ENCODE measurements at places on chromosomes 4 and X.

- DNase-seq: no peak
Measured at GRCh38 chr4:97116511-97116910, 1026.8 kb downstream of the STPG2 start.

GRCh38 chr4:140427919-140428471 lies 547 bp upstream of the CLGN start:
- DNase-seq: no peak

- no peak for DNase-seq
Measured at GRCh38 chr4:78510681-78511080, 40.9 kb upstream of the ANXA3 start.

DNA sequence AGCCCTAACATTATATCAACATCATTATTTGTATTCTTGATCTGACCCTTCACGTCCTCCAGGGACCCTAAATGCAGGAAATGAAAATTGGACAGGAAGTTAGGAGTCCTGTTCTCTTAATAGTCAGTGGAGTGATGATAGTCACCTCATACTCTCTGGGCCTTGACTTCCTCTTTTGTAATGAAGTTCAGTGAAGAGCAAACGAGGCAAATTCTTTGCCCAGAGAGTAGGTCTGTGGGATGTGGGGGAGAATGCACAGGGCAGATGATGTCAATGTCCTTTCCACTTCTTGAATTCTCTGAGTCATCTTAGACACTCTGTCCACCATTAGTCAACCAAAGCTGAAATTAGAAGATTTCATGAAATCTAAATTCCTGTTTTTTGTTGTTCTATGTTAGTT lies 17.1 kb upstream of the GPRIN3 start:
- DNase-seq: no peak

- no peak for DNase-seq
Measured at GRCh38 chrX:37802028-37802427, 22.2 kb downstream of the CYBB start.

DNA sequence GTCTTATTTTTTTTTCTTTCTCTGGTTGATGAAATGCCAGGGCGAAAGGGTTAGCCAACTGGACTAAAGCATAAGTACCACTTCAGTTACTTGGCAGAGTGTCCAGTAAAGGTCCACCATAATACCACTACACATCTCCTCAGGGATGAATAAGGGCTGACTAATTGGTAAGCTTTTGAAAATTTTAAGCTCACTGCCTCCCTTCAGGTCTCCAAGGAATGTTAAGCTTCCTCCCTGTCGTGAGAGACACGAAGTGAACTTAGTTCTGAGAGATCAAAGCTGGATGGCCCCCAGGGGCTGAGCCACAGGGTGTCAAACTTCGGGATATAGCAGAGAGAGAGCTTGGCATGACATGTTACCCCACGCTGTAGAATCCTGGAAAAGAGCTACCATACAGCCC lies 111.4 kb downstream of the VSIG4 start:
- no peak for DNase-seq

GRCh38 chr4:10457255-10457801 lies at the start of gene ZNF518B:
Gene ZNF518B, minus strand, starts transcription at chr4:10457426. Its CDS starts 11,098 bp downstream, at chr4:10446328.
- DNase-seq: peak; percentile 80

DNA sequence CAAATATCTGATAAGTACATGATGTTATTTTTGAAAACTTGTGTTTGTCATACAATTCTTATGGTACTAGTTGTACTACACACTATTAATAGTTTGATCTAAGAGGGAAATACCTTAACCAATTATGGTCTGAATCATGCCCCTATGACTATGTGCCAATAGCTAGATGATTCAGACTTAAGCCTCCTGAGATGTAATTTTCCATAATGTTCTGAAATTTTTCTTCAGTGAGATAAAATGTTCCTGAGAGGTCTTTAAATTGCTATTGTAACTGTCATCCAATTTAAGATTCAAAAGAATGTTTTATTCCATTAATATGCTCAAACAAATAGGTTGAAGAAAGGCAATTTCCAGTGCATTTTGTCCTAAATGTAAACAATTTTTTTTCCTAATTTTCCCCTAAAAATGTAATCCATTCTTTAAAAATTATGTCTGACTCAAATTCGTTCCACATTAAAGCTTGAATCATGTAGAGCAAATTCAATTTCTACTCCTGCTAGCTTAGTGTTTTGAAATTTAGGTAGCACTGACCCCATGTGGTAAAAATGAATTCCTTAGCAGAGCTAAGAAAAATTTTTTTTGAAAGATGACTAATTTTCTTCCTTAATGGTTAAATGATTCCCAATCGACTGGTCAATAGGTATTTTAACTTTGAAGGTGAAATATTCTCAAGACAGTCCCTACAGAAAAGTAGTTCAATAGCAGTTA lies 49.1 kb downstream of the APOOL start:
- DNase-seq: no peak

GRCh38 chr4:80419946-80420345 lies 84.4 kb downstream of the CFAP299 start:
- DNase-seq: no peak

DNA sequence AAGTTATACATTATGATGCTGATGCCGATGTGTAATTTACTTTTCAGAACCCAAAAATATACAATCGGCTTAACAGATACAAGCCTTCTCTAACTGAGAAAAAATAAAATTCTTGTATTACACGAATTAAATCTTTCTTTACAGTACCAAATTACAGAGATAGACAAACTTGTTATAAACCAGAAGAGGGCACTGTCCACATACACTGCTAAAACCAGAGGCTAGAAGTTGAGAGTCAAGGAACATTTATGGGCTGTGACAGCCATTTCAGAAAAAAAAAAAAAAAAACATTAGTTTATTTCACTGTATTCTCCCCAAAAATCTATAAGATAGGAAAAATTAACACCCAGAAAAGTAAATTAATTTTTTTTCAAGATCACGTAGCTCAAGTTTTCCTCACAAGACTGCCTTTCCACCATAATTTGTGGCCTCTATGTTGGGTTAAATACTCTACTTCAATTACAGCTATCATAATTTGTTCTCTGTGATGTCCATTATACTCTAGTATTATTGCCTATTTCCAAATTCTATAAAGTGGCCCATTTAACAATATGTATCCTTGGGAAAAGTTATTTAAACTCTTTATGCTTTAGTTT lies 12.0 kb downstream of the EREG start:
- no peak for DNase-seq

GRCh38 chrX:100654261-100654660 lies 10.3 kb downstream of the SRPX2 start:
- no peak for DNase-seq

GRCh38 chr4:176729489-176729888 lies 63.2 kb downstream of the VEGFC start:
- no peak for DNase-seq

- DNase-seq: no peak
Measured at GRCh38 chrX:16629909-16630308, 20.0 kb upstream of the S100G start.

DNA sequence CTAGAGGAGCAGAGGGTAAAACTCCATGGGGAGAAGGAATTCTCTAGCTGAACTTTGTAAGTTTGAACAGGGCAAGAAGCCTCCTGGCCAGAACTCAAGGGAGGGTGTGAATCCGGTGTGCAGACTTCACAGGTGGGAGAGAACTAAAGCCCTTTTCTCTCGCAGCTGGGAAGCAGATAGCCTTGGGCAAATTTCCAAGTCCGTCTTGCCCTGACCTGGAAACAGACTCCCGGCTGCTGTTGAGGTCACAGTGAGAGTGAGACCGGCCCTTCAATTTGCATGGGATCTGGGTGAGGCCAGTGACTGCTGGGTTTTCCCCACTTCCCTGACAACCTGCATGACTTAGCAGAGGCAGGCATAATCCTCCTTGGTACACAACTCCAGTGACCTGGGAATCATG lies 94.5 kb upstream of the ZNF827 start:
- DNase-seq: no peak

- DNase-seq: no peak
Measured at GRCh38 chrX:17758382-17758781, 21.1 kb downstream of the SCML1 start.

- DNase-seq: no peak
Measured at GRCh38 chrX:114903618-114904017, 113.8 kb downstream of the IL13RA2 start.

DNA sequence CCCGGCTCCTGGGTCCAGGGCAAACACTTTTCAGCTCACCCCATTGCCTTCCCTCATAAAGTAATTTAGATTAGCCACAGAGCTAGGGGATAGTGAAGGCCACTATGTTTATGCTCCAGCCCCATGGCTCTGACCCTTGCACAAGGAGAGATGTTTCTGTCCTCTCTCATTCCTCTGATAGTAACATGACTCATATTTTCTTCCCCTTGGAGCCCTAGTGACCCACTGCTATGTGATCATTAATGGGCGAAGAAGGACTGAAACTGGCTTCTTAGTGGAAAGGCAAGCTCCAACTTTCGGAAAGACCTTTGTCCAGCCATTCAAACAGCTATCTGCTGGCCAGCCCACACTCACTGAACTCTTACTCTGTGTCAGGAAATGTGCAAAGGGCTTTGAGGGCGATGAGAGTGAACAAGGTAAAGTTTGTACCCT lies 12.3 kb downstream of the CLDN2 start:
- no peak for DNase-seq

DNA sequence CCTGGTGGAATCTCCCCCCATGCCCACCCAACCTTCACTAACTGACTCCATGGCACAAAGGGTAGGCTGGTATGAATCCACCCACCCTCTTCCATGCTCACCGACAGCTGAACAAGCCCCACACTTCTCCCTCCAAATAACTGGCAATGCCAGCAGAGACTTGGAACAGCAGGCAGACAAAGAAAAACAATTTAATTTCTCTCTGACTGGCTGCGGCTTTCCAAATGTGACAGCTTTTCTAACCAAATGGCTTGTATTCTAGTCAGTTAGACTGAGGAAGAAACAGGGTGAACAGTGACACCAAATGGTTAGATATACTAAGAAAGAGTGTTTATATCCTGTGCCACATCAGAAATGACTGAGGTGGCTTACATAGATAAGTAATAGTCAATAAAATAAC lies 199.3 kb upstream of the ADAMTS3 start:
- DNase-seq: no peak

DNA sequence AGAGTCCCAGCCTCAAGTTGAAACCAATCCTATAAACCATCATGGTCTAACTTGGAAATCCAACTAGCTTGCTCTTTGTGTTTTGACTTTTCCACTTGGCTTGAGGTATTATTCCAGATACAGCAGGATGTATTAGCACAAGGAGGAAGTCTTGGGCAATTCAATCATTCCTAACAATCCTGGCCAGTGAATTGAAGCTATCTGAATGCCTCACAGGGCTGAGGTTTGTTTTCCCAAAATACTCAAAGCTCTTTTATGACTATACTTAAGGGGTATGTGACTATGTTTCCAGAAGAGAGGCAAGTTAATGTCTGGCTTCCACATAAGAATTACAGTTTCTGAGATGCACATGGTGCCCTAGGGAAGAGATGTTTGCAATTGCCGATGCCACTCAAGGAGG lies 66.8 kb upstream of the SH3RF1 start:
- no peak for DNase-seq

- DNase-seq: no peak
Measured at GRCh38 chrX:22268706-22269105, 4.0 kb upstream of the CBLL2 start.

GRCh38 chrX:13721819-13722519 lies 12.5 kb downstream of the TRAPPC2 start:
- no peak for DNase-seq

DNA sequence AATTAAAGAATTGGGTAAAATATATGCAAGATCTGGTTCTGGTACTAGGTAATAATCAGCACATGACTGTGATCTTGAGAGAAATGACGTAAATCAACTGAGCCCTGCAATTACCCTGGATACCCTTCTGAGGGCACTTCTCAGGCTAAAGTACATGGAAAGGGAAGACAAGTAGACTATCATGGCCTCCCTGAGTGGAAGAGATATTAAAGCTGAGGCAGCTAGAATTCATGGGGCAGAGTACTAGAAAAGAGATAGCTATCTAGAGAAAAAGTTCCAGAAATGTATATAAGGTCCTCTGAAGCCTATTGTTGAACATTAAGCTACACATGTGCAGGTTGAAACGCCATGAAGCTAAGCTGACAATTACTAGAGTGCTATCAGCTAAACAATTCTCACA lies 249.6 kb downstream of the NKX6-1 start:
- no peak for DNase-seq

DNA sequence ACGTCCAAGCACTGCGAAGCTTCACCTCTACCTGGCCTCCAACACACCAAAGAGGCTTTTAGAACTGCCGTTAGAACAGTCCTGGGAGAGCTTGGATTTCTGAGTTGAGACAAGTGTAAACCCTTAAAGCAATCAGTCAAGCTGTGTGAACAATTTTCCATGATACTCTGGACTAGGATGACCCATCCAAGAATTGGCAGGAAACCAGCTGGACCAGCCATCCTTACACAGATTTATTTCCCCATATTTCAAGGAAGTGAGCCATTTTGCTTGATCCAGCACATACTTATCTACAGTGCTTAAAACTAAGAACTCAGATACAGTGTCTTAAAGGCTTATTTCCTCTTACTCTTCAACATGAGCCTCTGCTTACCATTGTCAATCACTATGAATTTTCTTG lies 340.7 kb upstream of the HS3ST1 start:
- no peak for DNase-seq

DNA sequence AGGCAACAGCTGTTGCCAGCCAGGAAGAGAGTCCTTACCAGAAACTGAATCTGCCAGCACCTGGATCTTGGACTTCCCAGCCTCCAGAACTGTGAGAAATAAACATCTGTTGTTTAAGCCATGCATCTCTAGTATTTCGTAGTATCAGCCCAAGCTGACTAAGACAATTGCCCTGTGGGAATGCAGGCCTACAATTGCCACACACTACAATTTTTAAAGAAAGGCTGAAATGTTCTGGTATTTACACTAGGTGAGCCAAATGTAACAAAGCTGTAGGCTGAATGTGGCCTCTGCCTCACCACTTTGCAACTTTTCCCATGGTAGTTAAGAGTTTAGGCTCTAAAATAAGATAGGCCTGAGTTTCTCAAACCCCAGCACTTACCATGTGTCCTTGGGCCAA lies 59.1 kb downstream of the SPATA18 start:
- DNase-seq: no peak

- DNase-seq: no peak
Measured at GRCh38 chr4:126697748-126698147, 935.0 kb upstream of the INTU start.

DNA sequence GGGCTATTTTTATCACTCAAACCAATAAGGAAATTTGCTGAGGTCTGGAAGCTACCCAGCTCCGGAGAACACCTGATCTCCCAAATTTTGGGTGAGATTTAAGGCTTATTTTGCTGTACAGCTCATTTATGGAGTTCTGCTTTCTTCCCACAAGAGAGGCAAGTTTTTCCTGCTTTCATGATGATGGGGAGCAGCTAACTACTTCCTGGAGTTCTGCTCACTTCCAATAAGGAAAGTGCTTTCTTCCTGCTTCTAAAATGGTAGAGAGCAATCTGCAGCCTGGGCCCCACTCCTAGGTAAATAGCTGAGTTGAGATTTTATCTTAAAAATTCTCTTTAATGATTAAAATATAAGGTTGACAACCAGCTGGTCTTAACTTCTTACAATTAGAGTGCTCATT lies 606.0 kb upstream of the HTR2C start:
- DNase-seq: no peak
